Astrocyte of the hippocampus (primary cell): ENCODE measurements at places on chromosomes 3 and 15.

DNA sequence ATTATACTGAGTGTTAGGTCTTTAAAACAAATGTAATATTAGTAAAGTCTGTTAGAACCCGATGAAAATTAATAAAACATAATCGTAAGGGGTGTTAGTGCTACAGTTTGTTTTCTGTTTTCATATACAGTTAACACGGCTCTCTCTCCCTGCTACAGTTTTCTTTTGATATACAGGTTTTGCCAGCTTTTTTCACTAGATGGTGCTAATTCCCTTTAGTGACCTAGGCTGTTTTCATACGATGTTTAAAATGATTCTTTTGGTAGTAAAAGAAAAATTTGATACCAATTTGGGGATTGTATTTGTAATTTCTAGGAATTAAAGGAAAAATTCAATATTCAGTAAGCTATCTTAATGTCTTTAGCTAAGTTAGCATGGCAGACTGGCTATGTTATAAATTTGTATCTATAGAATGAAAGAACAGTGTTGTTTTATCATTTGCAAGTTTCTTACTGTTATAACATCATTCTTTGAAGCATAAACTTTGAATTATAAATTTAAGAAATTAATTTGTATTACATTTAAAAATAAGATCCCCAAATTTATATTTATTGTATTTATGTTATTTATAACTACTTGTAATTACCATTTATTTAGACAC lies 11.5 kb downstream of the APH1B start:
- DNase-seq: peak; percentile 72

- no peak for DNase-seq
These were observed 1.4 kb downstream of the CCDC32 start for GRCh38 chr15:40563426-40563825.

- no peak for DNase-seq
These were observed 19.6 kb downstream of the CD86 start for GRCh38 chr3:122074621-122075265.

GRCh38 chr3:33821989-33822388 lies 23.6 kb downstream of the PDCD6IP start:
- DNase-seq: no peak

DNA sequence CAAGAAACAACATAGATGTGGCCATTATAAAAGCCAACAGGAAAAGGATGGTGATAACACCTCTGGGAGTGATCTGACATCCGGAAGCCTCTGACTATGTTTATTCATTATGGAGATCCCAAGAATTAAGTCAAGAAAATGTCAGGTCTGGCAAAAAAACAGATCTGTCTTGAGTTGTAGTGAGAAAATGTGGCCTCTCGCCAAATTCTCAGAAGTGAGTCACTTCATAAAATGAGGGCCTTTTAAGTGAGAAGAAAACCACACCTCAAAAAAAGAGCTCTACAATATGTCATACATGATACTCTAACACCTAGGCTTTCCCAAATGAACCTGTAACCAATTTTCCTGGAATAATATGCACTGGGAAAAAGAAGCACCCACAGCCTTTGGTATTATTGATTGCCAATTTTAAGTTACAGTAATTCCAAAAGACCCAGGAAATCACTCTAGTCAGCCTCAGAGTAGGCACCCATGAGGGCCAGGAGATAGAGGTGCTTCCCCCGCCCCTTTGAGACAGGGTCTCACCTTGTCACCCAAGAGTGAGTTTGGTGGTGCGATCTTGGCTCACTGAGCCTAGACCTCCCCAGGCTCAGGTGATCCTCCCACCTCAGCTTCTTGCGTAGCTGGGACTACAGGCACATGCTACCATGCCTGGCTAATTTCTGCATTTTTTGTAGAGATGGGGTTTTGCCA lies 38.0 kb downstream of the CCR3 start:
- DNase-seq: peak; percentile 56

DNA sequence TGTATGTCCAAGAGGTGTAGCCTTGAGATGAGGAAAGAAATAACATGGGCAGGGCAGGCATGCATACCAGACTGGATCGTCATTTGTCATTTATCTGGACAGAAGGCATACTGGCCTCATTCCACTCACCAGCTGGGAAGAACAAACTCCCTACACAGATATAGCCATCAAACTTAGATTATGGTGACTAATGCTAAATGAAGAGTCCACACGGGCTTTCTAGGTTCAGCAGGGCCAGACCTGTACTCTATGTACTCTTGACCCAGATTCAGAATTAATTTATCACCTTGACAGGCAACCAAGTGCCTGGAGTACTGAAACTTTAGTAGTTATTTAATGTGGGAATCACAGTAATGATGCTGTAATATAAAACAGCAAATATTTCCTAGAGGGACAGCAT lies 164.3 kb upstream of the IL12A start:
- peak; percentile 83 for DNase-seq

GRCh38 chr3:15009167-15009566 lies 55.9 kb downstream of the MRPS25 start:
- DNase-seq: no peak

GRCh38 chr3:190883973-190884832 lies 21.7 kb upstream of the GMNC start:
- peak; percentile 74 for DNase-seq

- DNase-seq: peak; percentile 71
These were observed 143.2 kb upstream of the UMPS start for GRCh38 chr3:124587053-124587408.

GRCh38 chr3:81545572-81545971 lies 215.9 kb downstream of the GBE1 start:
- no peak for DNase-seq

GRCh38 chr15:84398763-84399701 lies 163.5 kb downstream of the GOLGA6L4 start:
- no peak for DNase-seq

- no peak for DNase-seq
These were observed 39.5 kb upstream of the NSMCE3 start for GRCh38 chr15:29309139-29309538.

DNA sequence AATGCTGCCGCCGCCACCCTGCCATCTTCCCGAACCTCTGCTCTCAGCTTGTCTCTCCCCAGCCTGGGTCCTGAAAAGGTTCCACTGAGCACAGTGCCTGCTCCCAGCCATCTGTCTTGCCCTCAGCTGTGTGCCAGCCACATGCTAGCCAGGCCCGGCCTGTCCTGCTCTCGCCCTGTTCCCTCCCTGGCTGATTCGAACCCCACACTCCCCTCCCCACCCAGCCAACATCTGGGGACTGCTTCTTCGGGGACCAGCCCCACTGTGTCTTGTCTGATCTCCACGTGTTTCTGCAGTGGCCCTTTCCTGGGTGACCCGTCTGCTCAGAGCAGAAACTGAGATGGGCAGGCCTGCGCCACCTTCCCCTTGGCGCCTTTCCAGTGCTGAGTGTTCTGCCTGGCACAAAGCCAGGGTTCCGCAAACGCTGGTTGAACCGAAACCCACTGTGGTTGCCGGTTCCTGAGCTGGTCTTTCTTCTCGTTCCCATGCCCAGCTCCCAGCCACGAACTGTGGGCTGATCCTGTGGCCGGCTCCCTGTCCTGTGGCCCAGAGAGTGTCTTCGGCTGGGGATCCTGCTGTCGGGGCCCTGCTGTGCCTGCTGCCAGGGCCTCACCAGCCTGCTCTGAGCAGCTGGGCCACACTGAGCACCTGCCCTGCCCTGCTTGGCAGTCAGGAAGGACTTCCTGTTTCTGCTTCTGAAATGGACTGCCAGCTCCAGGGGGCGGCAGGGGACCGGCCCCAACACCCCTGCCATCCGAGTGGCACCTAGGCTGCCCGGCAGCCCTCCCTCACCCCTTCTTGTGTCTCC lies 62.7 kb upstream of the KLF13 start:
- peak; percentile 65 for DNase-seq

DNA sequence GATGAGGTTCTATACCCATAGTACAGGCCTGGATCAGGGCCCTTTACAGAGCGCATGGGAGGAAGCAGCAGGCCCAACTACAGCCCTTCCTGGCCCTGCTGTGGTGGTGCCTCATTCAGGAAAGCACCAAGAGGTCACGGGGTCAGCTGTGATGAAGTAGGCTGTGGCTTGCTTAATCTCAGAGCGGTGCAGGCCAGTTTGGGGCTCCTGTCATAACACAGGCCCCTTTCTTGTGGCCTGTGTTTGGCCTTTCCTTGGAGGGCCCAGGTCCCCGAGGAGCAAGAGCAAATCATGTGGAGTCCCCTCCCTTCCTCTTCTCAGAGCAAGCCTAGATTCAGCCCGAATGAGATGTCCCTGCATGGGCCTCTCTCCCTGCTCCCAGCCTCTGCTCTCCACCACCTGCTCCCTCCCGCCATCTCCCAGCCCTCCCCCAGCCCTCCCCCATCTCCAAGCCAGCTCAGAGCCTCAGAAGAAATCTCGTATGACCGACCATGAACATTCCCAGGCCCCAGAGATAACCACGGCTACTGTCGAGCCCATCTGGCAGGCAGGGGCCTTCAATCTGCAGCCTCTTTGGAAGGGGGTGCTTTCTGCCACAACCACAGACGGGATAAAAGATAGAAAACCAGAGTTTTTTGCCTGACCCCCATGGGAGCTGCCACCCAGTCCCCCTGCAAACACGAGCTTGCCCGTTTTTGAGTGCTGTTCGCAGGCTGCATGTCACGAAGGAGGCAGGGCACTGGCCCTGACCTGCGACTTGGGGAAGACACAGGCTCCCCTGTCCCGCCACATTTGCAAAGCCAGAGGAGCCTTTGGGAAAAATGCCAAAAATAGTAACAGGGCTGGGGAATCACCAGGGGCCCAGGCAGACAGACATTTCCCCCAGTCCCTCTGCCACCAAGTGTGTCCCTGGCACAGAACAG lies 32.3 kb upstream of the DUSP7 start:
- DNase-seq: no peak

GRCh38 chr3:179236669-179237301 lies 14.1 kb downstream of the KCNMB3 start:
- no peak for DNase-seq

DNA sequence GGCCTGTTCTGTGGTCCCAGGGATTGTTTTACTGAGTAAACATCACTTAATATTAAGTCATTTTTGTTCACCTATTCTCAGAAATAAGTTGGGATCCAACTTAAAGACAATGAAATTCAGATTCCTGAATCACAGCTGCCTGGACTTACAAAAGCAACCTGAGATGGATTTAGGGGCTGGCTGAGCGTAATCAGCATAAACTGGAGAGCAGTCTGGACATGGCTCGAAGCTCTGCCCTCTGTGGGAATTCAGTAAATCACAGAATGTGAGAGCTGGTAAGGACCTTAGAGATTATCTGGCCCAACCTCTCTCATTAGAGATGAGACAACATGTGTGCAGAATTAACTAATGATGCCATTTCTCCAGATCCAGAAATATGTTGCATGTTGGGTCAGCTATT lies 23.7 kb downstream of the CCDC80 start:
- DNase-seq: no peak

- DNase-seq: peak; percentile 47
These were observed 908.4 kb downstream of the EPHA3 start for GRCh38 chr3:90015688-90016356.

DNA sequence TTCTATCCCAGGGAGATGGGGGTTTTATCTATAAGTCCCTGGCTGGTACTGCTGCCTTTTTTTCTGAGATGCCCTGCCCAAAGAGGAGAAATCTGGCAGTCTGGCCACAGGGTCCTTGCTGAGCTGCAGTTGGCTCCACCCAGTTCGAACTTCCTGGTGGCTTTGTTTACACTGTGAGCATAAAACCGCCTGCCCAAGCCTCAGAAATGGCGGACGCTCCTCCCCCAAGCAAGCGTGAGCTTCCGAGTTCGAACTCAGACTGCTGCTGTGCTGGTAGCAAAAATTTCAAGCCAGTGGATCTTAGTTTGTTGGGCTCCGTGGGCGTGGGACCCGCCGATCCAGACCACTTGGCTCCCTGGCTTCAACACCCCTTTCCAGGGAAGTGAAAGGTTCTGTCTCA lies 126.8 kb upstream of the SUCLG2 start:
- DNase-seq: no peak

DNA sequence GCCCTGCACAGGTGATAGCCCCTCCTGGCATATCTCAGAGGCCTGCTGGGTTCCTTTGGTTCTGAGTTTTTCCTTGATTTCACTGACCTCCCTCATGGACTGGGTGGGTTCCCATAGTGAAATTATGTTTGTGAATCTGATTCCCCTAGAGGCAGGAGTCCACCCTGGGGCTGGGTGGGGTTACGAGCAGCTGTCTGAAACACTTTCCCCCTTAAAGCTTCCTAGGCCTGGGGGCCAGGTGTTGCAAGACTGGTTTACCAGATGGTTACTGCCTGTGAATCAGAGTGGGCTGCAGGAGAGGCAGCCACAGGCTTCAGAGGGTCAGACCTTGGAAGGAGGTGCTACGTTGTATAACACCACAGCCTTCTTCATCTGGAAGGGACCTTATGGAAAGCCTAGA lies 34.3 kb downstream of the IL20RB start:
- DNase-seq: no peak

DNA sequence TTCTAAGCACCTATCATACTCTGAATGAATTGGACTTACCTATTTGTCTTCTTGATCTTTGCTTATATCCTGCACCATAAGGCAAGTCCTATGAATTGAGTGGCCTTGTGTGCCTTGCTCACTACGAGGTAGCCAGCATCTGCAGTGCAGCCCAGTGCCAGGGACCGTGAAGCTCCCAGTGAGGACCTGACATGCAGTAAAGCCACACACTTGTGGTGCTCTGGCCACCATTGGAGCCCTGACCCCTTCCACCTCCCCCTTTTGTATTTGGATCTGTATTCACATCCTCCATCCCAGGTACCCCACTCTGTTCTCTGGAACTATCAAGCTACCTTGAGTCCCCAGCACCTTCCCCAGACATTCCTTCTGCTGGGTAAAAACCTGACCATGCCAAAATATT lies 52.1 kb downstream of the BSN start:
- DNase-seq: no peak

DNA sequence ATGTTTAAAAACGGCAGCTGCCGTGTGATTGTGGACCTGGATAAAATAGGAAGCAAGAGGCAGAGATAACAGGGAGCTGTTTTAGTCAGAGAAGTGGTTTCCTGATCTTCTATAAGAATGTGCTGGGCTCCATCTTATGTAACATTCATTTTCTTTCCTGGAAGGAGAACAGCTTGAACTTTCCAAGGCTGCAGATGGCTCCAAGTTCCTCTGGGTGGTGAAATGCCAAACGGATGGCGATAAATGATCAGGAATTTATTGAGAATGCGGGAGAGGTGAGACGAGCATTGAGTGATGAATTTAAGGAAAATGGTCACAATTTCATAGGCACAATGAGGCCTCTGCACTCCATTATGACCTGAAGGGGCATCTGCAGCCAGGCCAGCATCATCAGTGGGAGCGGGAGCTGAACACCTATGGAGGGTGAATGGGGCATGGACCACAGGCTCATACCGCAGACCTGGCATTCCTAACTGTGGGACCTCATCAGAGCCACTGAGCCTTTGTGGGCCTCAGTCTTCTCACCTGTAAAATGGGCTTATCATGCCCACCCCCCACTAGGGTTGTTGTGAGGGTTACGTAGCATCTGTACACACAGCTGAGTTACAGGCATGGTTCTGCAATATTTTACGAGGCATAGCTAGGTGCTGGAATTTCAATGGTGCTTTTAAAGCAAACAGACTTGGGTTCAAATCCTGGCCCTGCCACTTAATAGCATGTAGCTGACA lies 17.1 kb downstream of the MGLL start:
- DNase-seq: no peak

- DNase-seq: no peak
These were observed 59.4 kb downstream of the PEX5L start for GRCh38 chr3:179977356-179977755.
